SHP77 treated with DMSO at 0.1 percent for 48 hours (cell line): ENCODE measurements at places on chromosomes 4 and X.

- DNase-seq, result no peak
Measured at GRCh38 chr4:149751174-149751573, 64.5 kb downstream of the IQCM start.

DNA sequence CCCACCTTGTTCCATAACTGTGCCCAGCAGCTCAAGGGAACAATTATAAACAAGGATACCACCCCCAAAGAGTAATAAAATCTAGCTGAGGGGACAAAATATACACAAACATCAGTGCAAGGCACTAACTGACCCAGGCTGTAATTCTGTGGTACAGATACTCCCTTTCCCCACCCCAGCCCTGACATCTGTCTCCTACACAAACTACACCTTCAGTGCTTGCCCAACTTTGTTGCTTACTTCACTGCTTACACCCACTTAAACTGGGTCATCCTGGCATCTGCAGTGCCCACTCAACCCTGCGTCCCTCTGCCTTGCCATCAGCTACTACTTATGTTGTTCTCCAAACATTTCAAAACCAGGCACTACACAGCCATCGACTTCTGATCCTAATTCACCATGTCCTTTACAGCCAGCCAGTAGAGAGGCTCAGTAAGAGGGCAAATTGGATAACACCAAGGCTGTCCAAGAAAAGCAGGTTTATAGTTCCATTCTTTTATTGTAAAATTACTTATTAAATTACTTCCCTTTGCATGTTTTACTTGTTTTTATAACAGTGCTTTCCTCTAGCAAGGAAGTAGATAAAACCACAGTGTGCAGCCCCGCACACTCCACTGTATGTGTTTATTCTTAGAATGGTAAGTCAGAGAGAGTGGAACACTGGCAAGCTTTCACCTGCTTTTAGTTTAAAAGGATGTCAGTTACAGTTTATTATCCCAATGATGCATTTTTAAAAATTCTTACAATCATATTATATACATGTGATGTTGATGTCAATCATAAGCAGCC lies 149.6 kb downstream of the INPP4B start:
- DNase-seq, result no peak

GRCh38 chrX:81286075-81286474 lies 84.2 kb downstream of the SH3BGRL start:
- no peak for DNase-seq

- DNase-seq, result no peak
Measured at GRCh38 chr4:8794491-8794890, 77.1 kb downstream of the HMX1 start.

DNA sequence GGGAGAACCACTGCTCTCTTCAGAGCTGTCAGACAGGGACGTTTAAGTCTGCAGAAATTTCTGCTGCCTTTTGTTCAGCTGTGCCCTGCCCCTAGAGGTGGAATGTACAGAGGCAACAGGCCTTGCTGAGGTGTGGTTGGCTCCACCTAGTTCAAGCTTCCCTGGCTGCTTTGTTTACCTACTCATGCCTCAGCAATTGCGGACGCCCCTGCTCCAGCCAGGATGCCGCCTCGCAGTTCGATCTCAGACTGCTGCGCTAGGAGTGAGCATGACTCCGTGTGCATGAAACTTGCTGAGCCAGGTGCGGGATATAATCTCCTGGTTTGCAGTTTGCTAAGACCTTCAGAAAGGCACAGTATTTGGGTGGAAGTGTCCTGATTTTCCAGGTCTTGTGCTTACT lies 70.9 kb downstream of the MAGEB5 start:
- DNase-seq, result no peak

GRCh38 chr4:127352220-127353113 lies 280.3 kb upstream of the INTU start:
- no peak for DNase-seq

- DNase-seq, result no peak
Measured at GRCh38 chrX:71095033-71095432, 618 bp upstream of the FOXO4 start.

GRCh38 chr4:83012200-83012686 lies 1.6 kb upstream of the LIN54 start:
- no peak for DNase-seq
